ENCODE measurements at places on chromosomes 5 and 9. TPM values are rescaled to one million over a fixed set of nuclear protein-coding genes. Genes with fewer than 3 reads are reported as not detected.

Gene UNC13B
- 7.4 TPM for total RNA-seq

Gene FOXI1
- not detected for total RNA-seq

Gene FYB1
- total RNA-seq = 0.04 TPM

Gene CCDC183
- not detected for total RNA-seq

Gene FAM53C
- total RNA-seq = 24.8 TPM

Gene NEK6
- total RNA-seq = 43.7 TPM

Gene ZNF658
- total RNA-seq = 3.6 TPM

Gene TICAM2
- 4.5 TPM for total RNA-seq

Gene LCN10
- not detected for total RNA-seq

Gene WNT8A
- not detected for total RNA-seq

Gene ZBTB34
- total RNA-seq = 2.6 TPM

Gene SLC36A2
- 0.14 TPM for total RNA-seq

Gene PCDHB7
- total RNA-seq = 6.9 TPM

Gene COL15A1
- total RNA-seq = 1.6 TPM

Gene TMEM171
- 10.7 TPM for total RNA-seq

Gene IFNB1
- total RNA-seq = not detected

Gene LCP2
- 2.7 TPM for total RNA-seq

Gene PFN3
- not detected for total RNA-seq

Gene AJM1
- 0.21 TPM for total RNA-seq

Gene FCN2
- not detected for total RNA-seq
